ENCODE measurements at places on chromosomes 2 and 18. TPM values are rescaled to one million over a fixed set of nuclear protein-coding genes. Genes with fewer than 3 reads are reported as not detected.

GRCh38 chr2:68762100-68762499 lies 27.5 kb downstream of the ARHGAP25 start:
- DNase-seq = no peak

SERPINB12 gene
- not detected for polyA plus RNA-seq

- no peak for DNase-seq
These were observed 14.2 kb downstream of the PLEK start for GRCh38 chr2:68379184-68379708.

DNA sequence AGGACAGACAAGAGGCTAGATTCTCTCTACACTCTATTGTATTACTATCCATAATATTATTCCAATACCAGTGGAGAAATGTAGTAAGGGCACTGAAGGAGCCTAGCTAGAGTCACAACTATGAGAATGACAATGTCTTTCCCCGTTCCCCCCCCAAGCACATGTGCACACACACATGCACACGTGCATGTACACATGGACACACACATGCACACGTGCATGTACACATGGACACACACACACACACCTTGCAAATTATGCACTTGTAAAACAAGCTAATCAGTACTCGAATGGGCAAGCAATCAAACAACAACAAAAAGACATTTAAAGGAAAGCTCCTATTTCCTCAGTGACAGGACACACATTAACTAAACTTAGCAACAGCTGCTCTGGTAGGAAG lies 65.2 kb downstream of the INSIG2 start:
- no peak for DNase-seq

DNA sequence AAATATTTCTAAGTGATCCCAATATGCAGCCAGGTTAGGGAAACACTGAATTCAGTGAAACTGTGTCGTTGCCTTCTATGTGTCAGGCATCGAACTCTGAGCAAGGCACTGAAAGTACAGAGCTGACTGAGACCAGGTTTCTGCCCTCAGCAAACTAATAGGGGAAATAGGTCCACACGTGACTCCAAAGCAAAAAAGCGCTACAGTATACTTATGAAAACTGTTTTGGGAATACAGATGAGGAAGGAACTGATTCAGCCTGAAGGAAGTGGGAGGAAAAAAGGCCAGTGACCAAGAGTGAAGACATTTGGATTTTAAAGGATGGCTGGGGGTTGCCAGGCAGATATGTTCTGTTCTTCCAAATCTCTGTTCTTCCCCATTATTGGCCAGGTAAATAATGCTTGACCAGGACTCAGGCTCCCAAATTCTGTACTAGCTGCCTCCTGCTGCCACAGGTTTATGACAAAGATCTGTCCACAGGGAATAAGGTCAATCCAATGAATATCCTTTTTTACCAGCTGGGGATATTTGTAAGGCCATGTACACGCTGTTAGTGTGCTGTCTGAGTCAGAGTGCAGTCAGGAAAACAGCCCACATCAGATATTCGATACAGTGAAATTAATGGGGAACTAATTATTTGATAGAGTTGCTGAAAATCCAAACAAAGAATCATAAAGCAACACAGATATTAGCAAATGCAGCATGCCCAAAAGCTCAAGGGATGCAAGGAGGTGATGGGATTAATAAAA lies 24.5 kb upstream of the INPP4A start:
- no peak for DNase-seq

GRCh38 chr18:48540251-48541025 lies 1.6 kb downstream of the CTIF start:
- peak; percentile 93 for DNase-seq

GRCh38 chr2:120294008-120294340 lies 41.3 kb downstream of the RALB start:
- DNase-seq = no peak

TSPYL6 gene
- polyA plus RNA-seq = 0.07 TPM

CROCC2 gene
- 3.4 TPM for polyA plus RNA-seq

LAMA3 gene
- polyA plus RNA-seq = 82.9 TPM

DNA sequence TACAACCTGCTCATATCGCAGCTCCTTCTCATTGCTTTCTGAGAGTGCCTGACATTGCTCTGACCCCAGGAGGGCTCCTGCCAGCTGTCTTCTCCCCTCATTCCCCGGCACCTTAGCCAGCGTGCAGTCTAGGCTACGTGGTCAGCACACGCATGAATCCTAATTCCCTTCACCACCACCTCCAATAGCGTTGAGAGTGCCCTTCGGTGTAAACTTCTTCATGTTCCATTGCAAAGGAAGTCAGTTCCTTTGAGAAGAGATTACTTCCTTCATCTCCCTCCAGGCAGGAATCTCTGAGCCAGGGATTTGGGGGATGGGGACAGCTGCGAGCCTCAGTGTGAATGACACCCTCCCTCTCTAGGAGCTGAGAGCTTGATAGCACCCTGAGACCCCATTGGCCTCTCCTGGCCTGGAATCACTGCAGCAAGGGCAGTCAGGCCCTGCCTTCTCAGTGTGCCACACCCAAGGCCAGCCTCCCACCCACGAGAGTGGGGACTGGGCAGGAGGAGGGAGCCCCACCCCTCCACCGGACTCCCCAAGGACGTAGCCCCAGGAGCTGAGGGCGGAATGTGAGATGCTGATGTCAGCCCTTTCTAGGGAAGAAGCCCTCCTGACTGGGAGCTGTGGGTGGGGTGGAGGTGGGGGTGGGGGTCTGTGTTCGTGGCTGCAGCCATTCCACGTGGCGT lies 53.4 kb downstream of the SLC66A2 start:
- no peak for DNase-seq

GRCh38 chr18:74081966-74082741 lies 65.5 kb downstream of the FBXO15 start:
- peak; percentile 77 for DNase-seq

DNA sequence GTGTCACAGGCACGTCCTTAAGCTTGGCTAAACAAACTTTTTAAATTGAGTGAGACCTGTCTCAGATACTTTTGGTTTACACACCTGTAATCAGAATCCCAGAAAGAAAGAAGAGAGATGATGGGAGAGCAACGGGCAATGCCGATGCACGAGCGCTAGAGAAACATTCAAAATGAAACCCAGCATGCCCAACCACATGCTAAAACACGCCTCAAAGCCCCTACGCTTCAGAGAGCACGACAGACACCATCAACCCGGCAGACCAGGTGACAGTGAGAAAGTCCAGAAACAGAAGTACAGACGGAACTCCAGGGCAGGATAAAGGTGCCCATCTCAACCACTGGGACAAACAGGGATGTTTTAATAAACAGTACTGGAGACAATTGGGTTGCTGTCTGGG lies 85.5 kb downstream of the HDAC4 start:
- no peak for DNase-seq

All from left lung (tissue), 14 donors.